Caco-2 (cell line): ENCODE measurements at places on chromosomes 6 and 20.

DNA sequence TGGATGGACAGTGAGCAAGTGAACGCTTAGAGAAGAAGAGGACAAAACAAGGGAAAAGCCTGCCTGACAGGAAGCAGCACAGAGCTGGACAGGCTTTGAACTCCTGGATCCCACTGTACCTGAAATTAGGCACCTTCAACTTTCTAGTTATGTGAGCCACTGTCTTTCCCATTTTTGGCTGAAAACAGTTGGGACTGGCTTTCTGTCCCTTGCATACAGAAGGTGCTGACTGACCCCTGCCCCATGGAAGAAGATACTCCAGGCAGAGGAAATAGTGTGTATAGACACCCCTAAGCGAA is 122.8 kb downstream of the CEBPB start:
- no peak for DNase-seq

GRCh38 chr6:113464960-113465359 is 392.2 kb upstream of the MARCKS start:
- DNase-seq, result no peak

DNA sequence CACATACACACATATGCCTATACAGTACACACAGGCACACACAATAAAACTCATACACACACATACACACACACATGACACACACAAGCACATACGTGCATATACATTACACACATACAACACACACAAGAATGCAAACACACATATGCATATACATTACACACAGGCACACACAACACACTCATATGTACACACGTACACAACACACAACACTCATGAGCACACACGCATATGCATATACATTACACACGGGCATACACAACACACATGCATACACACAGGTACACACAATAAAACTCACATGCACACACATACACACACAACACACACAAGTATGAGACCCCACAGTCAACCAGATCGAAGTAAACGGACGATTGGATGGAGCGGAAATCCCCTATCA is 238.2 kb downstream of the ERMARD start:
- DNase-seq, result no peak

DNA sequence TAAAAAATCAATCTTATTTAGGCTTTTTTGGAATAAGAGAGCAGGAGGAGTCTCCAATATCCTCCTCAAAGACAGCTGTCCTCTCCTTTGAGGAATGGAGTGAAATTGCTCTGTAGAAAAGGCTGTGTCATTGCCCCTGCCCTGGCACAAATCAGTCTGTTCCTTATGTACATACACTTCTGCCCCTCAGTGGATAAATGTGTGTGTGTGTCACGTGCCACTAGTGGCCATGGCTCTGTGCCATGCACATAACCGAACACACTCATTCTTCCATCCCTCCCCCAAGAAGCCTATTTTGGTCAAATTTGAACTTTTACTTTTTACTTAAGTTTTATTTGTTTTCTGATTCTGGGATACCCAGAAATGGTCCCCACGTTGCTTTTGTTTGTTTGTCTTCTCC is 49.2 kb downstream of the ANKS1A start:
- DNase-seq, result no peak

- no peak for DNase-seq
Measured at GRCh38 chr6:43703512-43704429, 16.2 kb upstream of the MRPS18A start.

DNA sequence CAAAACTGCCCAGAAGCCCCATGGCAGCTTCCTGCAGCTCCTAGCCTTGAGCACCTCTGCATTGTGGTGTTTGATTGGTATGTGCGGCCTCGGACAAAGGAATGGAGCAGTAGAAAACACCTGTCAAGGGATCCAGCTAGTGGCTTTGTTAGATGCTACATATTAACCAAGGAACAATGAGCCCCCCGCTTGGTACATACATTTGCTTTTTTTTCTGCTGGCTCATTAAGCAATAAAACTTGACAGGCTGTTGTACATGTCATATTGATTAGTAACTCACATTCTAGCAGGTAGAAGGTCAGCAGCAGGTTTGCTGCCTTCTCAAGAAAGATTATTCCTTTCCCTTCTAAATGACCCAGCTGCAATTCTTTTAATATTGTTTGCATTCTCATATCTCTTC is 937 bp downstream of the SPACA1 start:
- peak; percentile 55 for DNase-seq

DNA sequence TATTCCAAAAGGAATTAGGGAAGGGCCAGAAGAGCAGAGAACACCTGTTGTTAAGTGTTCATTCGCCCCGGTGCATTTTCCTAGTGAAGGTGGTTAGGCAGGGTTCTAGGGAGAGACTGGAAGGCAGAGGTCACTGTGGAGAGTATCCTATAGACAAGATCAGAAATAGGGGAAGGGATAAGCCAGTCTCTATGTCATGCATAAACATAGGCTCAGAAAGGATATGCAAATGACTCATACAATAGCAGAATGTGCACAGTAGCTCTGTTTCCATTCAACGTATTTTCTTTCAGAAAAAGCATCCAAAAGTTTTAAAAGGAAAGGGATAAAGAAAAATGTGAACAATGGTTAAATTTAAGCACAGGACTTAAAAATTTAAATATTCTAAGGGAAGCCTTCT is 47.4 kb downstream of the BMP6 start:
- DNase-seq, result no peak

DNA sequence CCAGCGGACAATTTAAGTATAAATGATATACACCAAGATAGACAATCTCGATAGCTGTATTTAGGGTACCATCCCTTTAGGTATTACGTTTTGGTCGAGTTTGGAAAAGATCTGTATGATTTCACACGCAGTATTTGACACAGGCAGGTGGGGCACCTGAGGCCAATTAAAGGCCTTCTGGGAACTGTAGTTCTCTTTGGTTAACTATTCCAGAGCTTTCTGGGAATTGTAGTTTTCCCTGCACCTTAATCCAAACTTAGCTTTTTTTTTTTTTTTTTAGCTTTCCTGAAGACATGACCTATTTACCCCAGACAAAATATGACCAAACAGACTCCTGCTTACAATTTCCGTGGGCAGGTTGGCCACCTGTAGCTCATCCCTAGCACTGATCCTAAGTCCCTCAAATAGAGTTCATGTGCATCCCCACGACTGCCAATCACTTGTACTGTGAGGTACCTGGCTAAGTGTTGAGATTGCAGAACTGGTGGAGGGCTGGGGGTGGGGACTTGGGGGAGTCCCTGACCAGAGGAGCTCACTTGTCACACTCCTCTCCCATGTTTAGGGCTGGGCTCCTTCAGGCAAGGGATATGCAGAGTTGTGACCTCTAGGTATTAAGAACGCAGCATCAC is 999 bp upstream of the EHMT2 start:
- DNase-seq, result peak; percentile 49

- no peak for DNase-seq
Measured at GRCh38 chr6:13453771-13454251, 33.6 kb downstream of the GFOD1 start.

DNA sequence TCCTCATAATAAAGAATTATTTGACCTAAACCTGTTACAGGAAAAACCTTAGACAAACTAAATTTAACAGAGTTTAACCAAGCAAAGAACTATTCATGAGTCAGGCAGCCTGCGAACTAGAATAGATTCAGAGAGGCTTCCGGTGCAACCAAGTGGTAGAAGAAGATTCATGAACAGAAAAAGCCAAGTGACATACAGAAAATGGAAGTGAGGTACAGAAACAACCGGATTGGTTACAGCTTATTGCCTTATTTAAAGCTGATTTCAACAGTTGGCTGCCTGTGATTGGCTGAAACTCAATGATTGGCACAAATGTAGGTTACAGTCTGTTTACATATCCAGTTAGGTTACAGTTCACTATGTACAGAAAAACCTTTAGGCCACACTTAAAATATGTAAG is 10.1 kb downstream of the PPP1R3G start:
- no peak for DNase-seq

DNA sequence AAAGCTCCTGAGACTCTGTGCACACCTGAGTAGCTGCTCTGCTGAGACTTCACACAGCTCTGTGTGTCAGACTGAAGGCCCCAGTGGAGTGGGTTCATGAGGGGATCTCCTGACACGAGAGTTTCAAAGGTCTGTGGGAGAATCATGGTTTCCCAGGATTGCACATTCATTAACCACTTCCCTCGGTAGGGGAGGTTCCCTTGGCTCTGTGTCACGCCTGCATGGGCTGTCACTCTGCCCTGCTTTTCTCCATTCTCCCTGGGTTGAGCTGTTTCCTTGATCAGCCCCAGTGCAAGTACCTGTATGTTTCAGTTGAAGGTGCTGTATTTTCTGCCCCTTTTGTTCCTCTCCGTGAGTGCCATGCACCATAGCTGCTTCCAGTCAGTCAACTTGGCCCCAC is 236.9 kb downstream of the EPM2A start:
- no peak for DNase-seq

DNA sequence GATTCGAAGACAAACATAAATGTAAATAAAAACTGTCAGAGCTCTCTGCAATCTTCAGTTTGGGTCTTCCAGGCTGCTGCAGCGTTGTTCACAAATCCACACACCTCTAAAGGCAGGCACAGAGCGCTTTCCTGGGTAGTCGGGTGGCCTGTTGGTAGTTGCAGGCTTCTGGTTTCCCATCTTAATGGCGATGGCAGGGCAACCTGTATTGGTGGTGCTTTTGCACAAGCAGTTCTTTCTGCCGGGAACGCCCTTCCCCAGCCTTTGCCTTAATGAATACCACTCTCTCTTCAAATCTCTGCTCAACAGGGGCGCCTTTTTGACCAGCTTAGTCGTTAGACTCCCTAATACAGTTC is 723 bp upstream of the IFT52 start:
- DNase-seq, result peak; percentile 47

- DNase-seq, result no peak
Measured at GRCh38 chr6:1255636-1256365, 56.1 kb upstream of the FOXQ1 start.

DNA sequence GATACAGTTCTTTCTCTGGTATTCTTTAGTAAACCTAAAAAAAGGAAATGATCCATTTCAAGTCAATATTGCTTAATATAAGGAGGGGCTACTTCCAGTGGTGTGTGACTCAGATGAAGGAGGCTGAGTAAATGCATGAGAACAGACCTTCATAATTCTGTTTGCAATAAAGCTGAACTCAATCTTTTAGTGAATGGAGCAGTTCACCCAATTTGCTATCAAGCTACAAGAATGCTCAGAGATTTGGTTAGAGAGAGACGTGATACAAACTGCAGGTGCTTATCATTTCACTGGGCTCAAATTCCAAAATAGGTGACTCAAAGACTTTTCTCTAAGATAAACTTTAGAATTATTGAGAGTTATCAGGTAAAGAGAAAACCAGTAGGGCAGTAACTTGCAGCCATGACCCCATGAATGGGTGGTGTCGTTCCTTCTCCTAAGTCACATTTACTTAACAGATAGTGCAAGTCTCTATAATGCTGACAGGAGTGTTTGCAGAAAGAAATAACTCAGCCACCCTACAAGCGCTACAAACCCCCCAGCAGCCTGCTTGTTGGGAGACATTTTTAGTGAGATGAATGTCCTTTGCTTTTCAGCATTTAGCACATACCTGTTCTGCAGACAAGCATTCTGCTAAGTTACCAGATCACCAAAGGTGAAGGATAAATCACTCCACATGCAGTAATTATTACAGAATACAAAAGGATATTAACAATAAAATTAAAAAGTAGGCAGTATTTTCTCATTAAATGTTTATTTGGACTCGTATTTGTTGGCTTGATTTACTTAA is 16.4 kb upstream of the BLOC1S5 start:
- DNase-seq, result peak; percentile 61

- no peak for DNase-seq
Measured at GRCh38 chr20:54431156-54431944, 44.0 kb upstream of the DOK5 start.

- DNase-seq, result no peak
Measured at GRCh38 chr6:13282393-13283069, 45.8 kb downstream of the TBC1D7 start.

DNA sequence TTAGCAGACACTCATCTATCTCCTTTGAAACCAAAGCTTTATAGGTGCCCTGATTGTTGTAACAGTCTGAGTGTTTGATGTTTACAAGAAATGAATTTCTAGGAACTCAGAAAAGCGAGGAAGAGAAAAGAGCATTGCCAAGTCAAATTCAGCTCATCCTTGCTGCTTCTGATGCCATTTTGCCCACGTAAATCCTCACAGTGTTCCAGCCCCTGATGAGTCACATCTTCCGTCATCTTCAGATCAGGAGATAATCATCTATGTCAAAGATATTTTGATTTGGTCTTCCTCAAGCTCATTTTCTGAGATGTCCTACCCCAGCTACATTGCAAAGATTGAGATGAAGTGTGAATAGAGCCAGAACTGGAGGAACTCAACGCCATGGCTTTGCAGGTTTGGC is 426.2 kb downstream of the BMP2 start:
- DNase-seq, result no peak

DNA sequence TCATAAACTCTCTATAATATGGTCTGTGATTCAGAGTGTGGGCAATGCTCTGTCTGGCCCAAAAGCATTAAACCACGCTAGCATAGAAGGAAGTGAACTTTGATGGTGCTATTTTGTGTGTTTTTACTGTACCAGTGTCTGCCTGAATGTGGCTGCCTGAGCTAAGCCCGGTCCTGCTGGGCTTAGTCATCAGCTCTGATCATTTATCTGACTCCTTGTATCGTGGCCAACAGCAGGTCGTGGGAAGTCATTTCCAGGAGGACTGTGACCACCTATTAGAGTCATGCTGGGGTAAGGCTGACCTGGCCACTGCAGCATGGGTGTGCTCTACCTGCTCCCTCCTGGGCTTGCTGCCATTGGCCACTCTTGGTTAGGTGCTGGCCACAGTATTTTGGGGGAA is 239.1 kb upstream of the CEP162 start:
- DNase-seq, result no peak

GRCh38 chr6:98769546-98769945 is 64.8 kb upstream of the POU3F2 start:
- DNase-seq, result peak; percentile 66

GRCh38 chr20:51258582-51259165 is 235.8 kb upstream of the KCNG1 start:
- DNase-seq, result peak; percentile 88

GRCh38 chr6:11025921-11026635 is 18.0 kb downstream of the ELOVL2 start:
- no peak for DNase-seq

DNA sequence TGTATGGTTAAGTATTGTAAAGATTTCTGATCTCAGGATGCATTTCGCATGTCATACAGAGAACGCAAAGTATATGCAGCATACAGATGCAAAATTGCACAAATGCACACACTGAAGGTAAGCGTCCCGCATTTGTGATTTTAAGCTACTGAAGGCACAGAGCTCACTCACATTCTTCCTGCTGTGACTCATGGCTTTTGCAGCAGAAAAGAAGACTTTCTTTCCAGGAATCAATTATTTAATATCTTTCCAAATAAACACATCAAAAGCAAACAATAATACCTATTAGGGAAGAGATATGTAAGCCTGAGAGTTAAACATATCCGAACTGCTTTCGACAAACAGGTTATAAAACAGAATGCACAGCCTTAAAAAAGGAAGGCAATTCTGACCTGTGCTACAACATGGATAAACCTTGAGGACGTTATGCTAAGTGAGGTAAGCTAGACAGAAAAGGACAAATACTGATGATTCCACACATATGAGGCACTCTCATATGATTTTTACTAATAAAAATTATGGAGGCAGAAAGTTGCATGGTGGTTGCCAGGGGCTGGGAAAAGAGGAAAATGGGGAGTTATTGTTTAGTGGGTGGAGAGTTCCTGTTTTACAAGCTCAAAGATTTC is 109.0 kb downstream of the TFAP2A start:
- DNase-seq, result no peak
